ENCODE measurements at places on chromosomes 16 and 17.
A peak's percentile ranks its signal among the peaks of the same experiment; 100 is the strongest.

DNA sequence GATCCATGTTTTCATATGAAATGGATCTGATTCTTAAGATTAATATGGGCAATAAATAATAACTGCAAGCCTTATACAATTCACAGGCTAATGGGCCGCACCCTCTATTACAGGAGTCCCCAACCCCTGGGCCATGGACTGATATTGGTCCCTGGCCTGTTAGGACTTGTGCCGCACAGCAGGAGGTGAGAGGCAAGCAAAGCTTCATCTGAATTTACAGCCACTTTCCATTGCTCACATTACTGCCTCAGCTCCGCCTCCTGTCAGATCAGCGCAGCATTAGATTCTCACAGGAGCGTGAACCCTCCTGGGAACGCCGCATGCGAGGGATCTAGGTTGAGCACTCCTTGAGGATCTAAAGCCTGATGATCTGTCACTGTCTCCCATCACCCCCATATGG lies 26.8 kb downstream of the METTL16 start:
- peak; percentile 54 for DNase-seq

DNA sequence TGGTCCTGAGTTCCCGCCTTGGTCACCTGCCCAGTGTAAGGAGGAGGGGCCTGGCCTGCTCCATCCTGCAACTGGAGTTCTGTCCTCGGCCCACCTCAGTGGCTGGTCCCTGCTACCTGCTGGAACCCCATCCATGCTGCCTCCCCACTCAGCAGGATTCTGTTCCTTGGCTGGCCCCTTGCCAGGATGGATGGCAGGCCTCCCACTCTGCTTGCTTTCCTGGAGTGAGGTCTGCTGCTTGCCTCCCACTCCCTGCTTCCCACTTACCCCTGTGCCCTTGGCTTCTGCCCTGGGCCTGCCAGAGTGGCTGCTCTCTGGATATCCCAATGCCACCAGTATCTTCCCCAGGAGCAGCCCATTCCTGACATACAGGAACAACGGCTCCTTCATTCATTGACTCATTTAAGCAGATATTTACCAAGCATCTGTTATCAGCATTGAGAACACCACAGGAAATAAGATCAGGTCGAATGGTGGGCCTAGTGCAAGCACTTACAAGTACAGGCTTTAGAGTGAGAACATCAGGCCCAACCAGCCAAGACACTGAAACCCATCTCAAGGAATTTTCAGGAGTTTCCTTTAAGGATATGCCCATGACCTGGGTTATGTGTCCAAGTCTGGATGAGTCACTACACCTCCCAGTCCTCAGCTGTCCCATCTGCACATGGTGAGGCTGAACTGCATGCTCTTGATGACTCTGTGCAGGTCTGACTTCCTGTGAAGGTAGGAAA lies 17.0 kb upstream of the RPRML start:
- no peak for DNase-seq

GRCh38 chr16:67987460-67988160 lies 7.3 kb upstream of the DPEP3 start:
- no peak for DNase-seq

- DNase-seq, result no peak
Measured at GRCh38 chr17:20128036-20128667, 119.0 kb downstream of the SPECC1 start.

GRCh38 chr16:63614429-63614828 lies 1507.4 kb downstream of the CDH11 start:
- no peak for DNase-seq

DNA sequence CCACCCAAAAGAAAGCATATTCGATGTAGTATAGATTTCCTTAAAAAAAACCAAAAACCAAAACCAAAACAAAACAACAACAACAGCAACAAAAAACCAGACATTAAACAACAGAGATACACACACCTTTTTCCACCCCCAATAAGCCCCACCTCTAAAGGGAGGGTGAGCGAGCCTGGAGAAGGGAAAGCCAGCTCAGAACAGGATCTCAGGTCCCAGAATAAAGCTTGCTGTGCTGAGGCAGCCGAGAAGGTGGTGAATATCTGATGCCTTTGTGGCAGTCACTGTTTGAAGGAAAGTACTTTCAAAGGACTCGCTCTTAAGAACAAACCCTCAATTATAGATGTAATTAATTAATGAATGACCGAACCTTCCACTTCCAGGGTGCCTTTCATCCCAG lies 470 bp downstream of the KRT23 start:
- no peak for DNase-seq
